ELF-1 (cell line): ENCODE measurements at places on chromosomes 3 and 15.

DNA sequence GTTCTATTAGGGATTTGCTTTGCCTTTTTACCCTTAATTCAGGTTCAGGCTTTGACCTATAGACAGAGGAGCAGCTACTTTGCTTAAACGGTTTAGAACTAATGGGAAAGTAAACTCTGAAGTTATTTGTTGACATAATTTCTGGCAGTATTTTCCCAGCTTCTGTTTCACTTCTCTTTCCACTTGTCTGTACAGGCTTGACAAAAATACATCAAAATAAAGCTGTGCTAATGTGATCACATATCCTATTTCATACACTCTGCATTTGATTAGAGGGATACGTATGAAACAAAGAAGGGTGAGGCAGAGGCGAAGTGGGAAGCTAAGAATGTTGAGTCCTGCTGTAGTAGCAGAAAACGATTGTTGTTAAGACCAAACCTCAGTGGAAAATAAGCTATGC lies 389.1 kb upstream of the RARB start:
- no peak for DNase-seq

- DNase-seq: no peak
Measured at GRCh38 chr3:63791974-63792373, 27.1 kb upstream of the C3orf49 start.

- DNase-seq: no peak
Measured at GRCh38 chr3:28308196-28308595, 40.3 kb upstream of the ZCWPW2 start.

DNA sequence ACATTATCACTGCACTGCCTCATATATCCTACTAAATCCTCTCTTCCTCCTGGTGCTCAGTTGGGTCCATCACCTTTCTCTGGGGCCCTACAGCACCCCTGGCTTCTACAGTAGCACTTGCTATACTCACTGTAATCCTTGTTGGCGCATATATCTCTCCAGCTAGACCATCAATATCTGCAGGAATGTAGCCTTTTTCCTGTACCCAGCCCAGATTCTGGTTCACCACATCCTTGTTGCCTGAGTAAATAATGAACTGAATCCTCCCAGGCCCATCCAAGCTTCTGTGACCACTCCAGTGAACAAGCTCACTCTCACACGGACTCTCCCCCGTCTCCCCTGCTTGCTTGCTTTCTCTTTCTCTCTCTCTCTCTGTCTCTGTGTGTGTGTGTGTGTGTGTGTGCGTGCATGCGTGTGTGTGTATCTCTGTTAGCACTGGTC lies 62.5 kb upstream of the LIPC start:
- no peak for DNase-seq

DNA sequence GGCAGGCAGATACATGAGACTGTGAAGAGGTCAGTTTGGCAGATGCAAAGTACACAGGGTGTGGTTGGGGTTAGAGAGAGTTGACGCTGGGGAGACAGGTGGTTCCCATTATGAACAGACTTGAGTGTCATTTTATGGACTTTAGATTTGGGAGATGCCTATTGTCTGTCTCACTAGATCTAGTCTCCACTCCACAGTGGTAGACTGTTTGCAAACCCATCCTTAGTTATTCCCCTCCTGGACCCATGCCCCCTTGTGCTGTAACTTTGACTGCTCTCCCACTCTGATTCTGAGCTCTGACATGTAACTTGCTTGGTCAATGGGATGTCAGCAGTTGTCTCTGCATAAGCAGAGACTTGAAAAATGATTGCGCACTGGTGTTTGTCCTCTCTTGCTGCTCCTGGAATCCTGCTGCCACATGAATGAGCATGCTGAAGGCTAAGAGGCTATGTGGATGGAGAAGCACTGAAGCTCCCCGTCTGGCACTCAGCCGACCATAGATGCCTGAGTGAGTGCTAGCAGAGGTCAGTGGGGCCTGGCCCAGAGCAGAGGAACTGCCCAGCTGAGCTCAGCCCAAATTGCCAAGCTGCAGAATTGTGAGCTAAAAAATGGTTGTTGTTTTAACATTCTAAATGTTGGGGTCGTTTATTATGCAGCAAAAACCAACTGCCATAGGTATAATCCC lies 88.2 kb downstream of the FAM43A start:
- no peak for DNase-seq

GRCh38 chr15:65818927-65819562 lies 27.0 kb upstream of the DENND4A start:
- no peak for DNase-seq

DNA sequence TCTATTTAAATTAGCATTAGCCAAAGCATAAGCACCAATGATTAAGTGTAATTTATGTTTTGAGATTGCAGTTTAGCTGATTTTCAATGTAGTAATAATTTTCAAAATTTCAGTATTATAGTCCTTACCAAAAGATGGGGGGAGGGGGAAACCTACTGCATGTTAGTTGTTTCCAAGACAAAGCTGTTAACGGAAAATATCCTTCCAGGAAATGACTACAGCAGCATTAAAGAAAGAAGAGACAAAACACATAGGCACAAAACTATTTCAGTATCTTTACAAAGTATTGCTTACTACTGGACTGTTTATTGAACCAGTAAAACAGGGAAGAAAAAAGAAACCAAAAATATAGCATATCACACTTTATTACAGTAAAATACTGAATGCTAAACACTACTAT lies 10.5 kb downstream of the BNIP2 start:
- no peak for DNase-seq

DNA sequence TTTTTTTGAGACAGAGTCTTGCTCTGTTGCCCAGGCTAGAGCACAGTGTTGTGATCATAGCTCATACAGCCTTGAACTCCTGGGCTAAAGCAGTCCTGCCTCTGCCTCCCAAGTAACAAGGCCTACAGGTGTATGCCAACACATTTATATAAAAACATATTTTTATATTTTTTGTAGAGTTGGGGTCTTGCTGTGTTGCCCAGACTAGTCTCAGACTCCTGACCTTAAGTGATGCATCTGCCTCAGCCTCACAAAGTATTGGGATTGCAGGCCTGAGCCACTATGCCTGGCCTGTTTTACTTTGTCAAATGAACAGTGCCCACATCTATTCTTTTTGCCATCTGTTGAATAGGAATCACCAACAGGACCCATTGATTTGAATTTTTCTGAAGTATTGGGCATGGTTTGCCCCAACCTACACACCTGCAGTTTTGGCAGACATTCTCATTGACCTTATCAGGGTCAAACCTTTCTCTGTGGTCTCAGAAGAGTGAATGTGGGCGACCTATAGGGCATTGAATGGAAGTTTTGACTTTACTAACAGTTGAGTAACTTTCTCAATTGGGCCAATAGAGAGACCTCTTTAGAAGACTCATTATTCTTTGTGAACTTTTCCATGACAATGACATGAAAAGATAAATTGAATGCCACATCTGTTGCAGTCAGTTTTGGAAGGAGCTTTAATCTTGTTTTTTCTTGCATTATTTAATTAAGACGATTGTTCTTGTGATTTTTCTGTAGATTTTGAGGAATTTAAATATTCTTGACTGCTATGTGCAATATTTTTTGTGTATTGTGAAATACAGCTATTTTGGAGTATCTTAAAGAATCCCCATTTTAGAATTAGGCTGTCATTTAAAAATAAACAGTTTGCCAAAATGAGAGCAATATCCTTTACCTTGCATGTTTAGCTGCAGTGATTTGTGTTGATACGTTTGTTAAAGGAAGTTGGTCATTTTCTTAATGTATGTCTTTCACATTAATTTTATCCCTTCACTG lies 2.7 kb downstream of the IREB2 start:
- no peak for DNase-seq

- DNase-seq: no peak
Measured at GRCh38 chr3:42438193-42438592, 27.8 kb upstream of the LYZL4 start.

GRCh38 chr15:81724536-81724935 lies 321.3 kb downstream of the MEX3B start:
- DNase-seq: no peak

DNA sequence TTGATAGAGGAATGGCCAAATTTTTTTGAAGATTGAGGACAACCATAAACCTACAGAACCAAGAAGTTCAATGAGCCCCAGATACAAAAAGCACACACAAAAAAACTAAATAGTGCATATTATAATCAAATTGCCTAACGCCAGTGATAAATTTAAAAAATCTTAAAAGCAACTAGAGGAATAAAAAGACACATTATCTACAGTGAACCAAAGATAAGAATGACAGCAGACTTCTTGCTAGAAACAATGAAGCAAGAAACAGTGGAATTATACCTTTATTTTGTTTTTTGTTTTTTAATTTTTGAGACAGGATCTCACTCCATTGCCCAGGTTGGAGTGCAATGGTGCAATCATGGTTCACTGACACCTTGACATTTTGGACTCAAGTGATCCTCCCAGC lies 9.9 kb upstream of the SAMD7 start:
- no peak for DNase-seq

GRCh38 chr3:60650171-60650570 lies 601.1 kb downstream of the FHIT start:
- no peak for DNase-seq

DNA sequence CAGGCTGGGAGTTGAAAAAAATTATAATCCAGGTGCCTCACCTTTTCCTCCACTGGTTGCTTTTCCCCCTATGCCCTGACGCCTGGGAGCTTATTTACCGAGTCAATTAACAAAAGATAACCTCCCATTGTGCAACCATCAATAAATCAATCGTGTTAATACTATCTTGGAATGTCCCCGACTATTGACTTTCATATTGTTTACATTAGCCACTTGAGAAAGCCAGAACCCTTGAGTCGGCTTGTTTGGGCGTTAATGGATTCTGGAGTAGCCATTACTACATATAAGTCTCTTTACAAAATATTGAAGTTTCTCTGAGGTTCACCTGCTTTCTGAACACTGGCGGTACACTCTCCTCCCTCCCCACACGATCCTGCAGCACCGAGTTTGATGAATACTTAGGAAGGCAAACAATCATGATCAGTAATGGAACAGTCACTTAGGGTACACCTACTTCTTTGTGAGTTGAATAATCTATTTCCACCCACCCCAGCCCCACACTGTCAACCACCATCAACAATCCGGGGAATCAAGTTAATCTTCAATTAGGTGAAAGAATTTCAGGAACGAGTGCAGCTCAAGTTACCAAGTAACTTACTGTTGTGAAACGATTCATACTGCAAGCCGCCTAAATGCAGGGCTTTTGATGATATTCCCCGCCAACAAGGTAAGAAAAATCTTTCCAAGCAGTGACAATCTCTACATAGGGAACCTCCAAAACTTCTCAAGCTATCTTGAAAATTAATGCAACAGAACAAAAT lies 159.3 kb upstream of the NR2F2 start:
- DNase-seq: peak; percentile 41

DNA sequence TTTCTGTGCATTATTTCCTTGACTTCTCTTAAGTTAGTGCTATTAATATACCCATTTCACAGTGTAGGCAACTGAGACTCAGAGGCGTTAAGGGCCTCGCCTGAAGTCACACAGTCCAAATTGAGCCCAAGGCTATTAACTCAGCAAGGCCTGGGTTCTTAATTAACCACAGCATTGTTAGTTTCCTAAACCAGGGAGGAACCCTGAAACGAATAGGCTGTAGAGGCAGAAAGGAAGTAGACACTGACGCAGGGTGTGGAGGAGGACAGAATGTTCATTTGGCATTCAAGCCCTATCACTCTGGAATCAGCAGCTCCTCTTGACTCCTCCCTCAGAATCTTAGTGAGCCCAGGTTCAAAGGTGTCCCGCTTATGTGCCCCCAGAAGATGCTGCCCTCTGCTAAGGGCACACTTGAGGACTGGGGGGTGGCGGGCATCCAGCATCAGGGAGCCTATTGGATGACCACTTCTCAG lies 13.9 kb downstream of the ARHGEF3 start:
- no peak for DNase-seq

DNA sequence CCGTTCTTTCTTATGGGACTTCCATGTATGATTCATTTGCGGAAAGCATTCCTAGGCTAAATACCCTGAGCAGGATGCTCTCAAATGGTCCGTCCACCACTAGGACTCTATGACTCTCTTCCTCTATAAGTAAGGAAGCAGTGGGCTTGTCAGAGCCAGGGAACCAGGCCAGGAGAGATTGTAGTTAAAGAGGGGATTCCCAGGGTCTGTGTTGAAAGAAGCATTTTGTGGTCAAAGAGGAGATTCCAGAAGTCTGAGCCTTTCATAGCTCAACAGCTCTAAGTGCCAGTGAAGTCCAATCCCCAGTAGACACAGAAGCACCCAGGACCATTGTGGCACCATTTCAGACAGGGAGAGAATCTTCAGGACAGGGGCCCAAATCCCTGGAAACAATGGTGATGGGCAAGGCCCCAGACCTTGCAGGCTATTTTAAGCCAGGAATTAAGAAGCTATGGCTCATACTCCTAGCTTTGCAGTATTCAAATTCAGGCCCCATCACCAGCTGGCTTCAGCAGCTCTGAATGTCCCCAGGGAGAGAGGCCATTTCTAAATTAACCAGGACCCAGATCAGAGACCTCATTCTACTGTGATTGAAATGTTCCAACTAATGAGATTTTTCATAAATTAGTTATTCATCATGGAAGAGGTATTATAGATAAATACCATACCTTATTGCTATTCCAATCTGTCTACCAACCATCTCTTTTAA lies 81.7 kb downstream of the CD47 start:
- no peak for DNase-seq

DNA sequence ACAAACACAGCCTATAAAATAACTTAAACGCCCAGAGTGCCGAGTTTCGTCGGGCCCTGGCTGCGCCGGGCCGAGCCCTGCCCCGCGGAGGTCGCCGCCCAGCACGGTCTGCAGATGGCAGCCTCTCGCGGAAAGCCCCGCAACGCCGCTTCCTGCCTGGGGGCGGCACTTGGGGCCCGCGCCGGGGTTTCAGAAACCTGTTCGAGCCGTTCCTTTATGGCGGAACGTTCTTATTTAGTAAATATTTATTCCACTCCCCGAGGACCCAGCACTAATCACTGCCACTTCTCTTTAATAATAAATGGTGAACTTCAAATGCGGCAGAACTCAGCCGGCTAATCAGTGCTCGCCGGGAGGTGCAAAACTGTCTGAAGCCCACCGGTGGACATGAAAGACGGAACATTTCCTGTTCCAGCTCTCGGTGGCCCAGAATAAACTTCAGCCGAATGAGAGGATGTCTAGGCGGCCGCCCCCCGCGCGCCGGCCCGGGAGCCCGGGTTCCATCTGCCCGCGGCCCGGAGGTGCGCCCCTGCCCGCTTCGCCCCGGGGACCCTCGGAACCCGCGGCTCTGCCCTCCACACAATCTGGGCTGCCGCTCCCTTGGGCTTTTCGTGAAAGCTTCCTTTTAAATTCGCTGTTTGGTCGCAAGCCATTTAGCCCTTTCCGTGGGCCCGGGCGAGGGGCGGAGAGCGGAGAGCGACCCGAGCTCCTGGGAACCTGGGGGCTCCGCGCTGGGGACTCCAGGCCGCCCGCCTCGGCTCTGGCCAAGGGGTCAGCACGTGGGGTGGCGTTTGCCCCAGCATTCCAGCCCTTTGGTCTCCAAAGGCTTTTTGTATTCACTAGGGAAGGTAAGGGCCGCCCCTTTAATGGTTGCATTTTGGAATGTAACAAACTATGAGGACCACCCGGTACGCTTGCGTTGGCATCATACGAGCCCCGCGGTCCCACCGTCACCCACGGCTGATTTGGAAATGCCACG lies 110.8 kb upstream of the ATP11B start:
- peak; percentile 82 for DNase-seq

DNA sequence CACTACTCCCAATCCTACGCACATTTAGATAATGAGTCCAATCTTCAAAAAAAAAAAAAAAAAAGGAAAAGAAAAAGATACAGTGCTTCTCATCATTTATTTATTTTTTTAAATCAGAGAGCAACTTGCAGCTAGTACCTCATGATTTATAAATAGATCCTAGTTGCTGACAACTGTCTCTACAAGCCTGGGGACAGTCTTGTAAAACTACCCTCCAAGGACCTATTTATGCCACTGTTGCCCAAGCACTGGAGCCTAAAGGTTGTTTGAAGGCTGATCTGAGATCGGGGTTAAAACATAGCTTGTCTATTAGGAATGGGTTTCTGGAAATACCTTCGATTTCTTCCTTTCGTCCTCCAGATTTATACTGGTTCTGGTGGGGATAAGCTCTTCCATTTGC lies 14.7 kb downstream of the GABRR3 start:
- DNase-seq: no peak
